ENCODE measurements at places on chromosomes 7 and 10.

GRCh38 chr7:138962561-138963270, 18.5 kb downstream of the KIAA1549 start:
- no peak for DNase-seq

DNA sequence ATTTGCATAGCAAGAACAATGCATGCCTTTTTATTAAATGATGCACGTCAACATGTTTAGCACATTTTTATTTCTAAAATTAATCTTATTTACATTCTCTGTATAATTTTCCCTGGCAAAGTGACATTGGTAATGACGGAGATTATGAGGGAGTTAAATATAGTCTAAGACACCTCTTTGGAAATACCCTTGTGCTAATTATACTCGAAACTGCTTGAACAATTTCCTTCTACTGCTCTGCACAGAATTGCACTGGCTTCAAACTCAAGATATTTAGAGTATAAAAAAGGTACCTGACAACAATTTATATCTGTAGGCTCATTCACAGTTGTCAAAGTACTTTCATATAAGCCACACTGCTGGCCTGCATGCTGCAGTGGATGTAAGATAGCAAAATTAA, 602.7 kb downstream of the NXPH1 start:
- no peak for DNase-seq

DNA sequence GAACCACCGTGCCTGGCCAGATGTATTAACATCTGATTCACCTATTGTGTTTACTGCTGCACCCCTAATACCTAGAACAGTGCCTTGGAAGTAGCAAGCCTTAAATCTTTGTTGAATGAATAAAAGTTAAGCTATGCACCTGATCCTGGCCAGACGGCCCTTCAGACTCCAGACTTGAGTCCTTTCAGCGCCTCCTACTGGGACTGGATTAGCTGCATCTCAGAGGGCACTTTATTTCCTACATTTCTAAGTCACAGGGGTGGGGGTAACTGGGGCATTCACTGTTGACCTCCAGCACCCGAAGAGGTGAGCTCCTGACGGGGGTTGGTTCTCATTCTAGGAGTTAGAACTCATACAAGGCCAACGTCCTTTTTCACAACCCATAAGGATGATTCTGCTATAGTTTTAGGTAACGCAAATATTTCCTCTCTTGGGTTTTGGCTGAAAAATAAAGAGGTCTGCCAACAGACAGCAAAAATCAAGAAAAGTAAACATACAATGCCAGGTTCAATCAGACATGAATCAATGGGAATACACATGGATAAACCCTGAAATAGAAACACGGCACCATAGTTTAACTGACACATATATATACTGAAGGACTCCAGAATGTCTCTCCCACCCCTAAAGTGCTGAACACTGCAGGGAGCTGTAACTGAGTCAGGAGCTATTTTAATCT, 48.0 kb upstream of the DLG5 start:
- no peak for DNase-seq

- no peak for DNase-seq
Observed at GRCh38 chr7:101420436-101420835, 57.8 kb downstream of the COL26A1 start.

GRCh38 chr7:149790146-149790548, 16.8 kb upstream of the ZNF467 start:
- no peak for DNase-seq

- no peak for DNase-seq
Observed at GRCh38 chr7:111750878-111751277, 188.6 kb upstream of the IMMP2L start.

DNA sequence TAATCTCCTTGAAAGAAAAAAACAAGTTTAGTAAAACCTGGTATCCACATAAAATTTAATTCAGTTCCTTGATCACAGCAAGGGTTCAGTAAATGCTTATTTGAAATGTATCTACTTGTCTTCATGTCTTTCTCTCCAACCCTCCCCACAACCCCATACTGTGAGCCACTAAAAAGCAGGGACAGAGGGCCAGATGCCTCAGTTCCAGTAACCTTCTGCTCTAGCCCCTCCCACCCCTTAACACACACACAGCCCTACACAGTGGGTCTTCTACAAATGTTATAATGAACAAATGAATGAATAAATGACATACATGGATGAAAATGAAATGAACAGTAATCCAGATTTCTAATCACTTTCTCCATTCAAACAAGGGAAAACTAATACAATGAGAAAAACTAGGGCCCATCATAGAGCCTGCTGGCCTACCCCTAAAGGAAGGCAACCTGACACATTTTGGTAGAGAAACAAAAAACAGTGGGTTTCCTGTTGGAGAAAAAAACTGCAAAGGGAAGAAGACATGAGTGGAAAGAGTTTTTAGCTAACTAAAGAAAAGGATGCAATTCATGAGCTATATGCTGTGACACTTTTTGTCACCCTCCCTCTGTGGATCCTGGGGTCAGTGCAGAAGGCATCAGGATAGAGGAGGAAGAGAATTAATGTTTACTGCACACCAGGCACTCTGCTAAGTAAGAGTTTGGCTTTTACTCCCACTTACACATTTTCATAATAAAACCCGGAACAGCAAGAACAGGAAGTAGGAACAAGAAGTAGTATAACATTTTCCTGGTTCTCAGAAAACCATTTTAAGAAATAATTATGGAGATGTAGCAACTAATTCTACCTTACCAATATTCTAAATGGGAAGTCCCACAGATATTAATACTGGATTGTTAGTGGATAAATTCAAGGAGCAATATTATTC, 38.1 kb downstream of the ELMO1 start:
- DNase-seq = no peak

DNA sequence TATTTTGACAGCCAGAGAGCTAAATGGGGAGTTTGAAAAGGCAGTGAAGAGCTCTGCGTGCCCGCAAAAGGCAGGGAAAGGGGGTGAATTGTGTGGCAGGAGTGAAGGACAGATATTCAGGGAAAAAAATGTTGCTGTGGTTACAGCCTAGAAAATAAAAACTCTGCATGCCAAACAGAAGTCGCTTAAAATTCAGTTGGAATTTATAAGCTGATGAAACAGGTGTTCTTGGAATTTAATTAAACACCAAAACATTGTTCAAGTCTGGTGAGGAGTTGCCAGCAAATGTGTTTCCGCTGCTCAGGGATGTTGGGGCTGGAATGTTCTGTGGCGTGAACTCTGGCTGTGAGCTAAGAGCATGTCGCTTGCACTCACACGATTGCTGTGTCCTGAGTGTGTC, 169.3 kb downstream of the ADRA2A start:
- no peak for DNase-seq

DNA sequence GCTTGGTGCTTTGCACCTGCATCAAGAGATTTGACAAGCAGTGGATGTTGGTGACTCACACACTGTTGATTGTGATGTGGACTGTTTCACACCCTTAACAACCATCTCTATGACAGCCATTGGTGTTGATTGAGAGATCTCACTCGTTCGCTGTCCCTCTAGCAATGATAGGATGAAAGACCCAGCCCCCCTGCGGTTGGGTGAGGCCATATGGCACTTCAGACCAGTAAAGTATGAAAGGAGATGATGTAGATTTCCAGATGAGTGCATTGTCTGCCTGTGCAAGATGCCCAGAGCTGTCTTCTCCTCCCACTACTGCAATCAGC, 138.7 kb upstream of the PRR15 start:
- DNase-seq = no peak

- no peak for DNase-seq
Observed at GRCh38 chr7:155231241-155231800, 66.4 kb upstream of the INSIG1 start.

DNA sequence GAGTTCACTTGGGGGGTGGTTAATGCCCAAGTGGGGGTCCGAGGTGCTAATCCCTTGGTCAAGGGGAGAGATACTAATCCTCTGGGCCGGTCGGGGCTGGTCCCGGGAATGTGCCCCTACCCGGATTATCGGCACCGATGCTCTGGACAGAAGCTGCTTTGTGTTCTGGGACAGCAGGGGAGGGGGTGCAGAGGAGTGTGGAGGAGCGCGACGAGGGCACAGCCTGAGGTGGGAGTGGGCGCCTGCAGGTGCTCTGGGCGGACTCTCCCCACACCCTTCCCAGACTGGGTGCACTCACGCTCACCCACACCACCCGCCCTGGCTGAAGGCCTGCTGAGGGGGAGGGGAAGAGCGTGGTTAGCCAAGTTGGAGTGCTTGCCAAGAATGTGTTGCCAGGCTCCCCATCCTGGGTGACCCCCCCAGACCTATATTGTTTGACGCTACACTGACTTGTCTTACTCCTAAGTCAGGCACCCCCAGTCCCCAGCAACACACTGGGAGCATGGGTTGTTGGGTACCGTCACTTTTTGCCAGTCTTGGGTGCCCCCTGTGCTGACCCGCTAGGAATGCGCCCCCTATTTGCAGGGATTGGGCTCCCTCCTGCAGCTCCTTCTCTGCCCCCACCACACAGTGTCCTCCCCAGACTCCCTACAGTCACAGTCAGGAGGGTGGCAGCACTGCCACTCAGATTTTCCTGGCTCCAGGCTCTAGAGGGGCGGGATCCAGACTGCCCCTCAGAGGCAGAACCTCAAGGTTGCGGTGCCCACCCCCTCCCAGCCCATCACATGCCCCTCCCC, 1.2 kb downstream of the SLC4A2 start:
- no peak for DNase-seq

DNA sequence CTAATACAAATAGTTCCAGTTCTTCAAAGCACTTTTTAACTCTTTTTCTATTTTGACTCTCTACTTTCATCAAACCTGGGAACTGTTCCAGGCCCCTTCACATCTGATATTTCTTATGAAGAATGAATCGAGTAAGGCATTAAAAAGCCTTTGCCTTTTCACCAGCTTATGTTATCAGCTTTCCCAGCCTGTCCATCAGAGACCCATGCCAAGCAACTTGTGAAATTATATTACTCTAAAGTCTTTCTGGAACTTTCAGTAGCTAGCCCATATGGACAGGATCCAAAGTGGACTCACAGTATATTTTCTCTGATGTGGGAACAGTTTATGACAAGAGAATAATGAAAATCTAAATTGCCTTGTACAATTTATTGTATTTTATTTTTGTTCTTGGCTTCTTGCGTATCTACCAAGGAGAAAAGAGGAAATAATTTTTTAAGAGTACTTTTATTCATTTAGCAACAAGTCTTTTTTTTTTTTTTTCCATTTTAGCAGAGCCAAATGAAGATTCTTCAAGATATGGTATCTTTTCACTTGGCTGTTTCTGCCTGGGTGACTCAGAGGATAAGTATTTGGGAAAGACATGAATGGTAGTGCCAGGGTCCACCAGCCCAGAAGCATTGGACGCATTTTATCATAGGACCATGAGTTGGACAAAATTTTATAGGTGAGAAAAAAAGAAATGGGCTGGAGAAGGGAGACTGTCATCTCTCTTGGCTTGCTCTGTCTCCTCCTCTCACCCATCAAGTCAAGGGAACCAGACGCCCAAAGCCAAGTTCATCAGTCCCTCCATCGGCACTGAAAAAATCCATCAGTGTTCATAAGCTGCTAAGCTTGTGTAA, 195.8 kb upstream of the NEBL start:
- no peak for DNase-seq

GRCh38 chr10:99854860-99855259, 72.4 kb downstream of the ABCC2 start:
- peak; percentile 41 for DNase-seq

DNA sequence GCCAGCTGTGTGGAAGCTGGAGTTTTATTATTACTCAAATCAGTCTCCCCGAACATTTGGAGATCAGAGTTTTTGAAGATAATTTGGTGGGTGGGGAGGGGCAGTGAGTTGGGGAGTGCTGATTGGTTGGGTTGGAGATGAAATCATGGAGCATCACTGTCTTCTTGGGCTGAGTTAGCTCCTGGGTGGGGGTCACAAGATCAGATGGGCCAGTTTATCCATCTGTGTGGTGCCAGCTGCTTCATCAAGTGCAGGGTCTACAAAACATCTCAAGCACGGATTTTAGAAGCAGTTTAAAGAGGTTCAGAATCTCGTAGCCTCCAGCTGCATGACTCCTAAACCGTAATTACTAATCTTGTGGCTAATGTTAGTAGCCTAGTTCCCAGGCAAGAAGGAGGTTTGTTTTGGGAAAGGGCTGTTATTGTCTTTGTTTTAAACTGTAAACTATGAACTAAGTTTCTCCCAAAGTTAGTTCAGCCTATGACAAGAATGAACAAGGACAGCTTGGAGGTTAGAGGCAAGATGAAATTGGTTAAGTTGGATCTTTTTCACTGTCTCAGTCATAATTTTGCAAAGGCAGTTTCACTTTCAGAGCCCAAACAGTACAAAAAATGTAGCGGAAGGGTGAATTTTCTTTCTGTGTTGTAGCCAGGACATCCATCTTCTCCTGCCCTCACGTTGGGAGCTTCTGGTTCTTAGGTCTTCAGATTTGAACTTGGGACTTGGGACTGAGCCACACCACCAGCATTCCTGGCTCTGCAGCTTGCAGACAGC, 43.1 kb downstream of the KLF6 start:
- DNase-seq = no peak

DNA sequence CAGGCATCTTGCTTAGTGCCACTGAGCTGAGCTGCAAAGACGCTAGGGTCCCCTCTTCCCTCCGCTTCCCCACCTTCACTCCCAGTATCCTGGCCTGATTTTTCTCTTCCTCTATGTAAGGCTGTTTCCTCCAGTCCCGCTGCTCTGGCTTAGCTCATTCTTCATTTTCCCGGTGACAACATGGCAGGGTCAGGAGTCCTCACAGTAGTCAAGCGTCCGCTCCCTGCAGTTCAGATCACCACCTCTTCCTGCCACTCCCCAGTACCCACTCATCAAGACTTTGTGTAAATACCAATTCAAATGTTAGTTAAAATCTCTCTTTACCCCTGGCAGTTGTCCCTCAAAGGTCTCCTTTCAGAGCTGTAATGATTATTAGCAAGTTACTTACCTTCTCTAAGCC, 650.4 kb upstream of the CELF2 start:
- DNase-seq = no peak

- no peak for DNase-seq
Observed at GRCh38 chr10:48697821-48698764, 13.4 kb downstream of the WDFY4 start.

Data from BJ (cell line).